ENCODE measurements at places on chromosomes 6 and 20.

DNA sequence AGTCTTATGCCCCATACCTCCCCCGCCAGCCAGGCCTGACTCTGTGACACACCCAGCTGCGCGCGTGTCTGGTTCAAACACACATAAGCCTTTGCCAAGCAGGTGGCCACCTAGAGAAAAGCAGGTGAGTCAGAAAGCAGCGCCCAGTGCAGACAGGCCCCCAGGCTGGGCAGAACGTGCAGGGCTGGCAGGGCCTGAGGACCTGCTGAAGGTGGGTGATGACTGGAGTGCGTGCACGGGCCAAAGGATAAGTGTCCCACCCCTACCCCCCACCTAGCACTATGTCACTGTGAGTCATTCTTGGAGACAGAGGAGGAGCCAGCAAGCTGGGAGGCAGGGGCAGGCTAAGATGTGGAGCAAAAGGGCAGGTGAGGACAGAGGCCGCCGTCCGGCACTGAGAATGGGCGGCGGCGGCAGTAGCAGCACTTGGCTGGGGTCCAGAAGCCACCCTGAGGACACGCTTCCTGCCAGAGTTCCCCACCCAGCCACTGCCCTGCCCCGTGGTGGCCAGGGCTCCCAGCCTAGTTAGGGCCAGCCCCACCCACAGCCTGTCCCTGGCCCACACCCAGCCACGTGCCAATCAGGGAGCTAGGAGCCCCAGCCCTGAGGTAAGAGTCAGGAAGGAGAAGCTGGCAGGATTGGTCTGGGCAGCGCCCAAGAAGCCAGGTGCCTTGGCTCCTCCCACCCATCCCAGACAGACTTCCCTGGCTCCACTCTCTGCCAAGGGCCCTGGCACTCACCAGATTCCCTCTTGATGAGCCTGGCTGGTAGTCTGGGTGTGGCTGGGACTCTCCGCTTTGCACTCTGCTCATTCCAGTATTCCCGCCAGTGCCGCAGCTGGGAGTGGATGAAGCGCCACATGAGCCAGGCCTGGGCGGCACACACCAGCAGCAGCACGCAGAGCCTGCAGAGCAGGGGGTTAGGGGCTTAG lies 72.7 kb downstream of the TRAM2 start:
- DNase-seq: peak; percentile 16

- DNase-seq: no peak
These were observed 99.0 kb upstream of the LGSN start for GRCh38 chr6:63418741-63419140.

- DNase-seq: no peak
These were observed 13.5 kb upstream of the PREX1 start for GRCh38 chr20:48841196-48841874.

DNA sequence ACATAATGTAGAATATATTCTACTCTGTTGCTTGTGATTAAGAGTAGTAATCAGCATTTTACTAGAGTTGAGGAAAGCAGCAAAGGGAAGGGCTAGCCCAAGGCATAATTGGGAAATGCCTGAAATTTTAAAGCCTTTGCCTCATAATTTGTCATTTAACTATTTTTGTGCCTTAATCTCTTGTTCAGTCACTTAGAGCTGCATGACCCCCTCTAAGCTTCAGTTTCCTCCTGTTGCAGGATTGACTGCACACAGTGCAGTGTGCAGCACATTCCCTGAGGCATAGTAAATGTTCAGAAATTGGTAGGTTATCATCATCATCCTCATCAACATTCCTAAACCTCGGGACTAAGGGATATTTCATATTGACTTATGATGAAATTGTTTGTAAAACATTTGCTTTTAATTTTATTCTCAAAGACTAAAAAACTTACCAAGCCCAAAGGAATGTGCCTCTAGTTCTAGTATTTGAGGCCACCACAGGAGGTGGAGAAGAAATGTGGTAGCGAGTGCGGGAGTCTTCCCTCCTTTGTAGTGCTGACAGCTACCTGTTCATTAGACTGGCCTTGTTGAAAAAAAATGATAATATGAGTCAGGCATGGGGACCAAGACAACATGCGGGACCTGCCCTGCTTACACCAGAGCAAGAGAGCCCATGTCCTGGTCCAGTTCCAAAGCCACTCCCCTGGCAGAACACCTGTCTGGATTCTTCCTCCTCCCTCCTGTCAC lies 14.8 kb upstream of the TENT5A start:
- no peak for DNase-seq

- DNase-seq: peak; percentile 81
These were observed 7.8 kb downstream of the SYNGAP1 start for GRCh38 chr6:33427585-33428223.

DNA sequence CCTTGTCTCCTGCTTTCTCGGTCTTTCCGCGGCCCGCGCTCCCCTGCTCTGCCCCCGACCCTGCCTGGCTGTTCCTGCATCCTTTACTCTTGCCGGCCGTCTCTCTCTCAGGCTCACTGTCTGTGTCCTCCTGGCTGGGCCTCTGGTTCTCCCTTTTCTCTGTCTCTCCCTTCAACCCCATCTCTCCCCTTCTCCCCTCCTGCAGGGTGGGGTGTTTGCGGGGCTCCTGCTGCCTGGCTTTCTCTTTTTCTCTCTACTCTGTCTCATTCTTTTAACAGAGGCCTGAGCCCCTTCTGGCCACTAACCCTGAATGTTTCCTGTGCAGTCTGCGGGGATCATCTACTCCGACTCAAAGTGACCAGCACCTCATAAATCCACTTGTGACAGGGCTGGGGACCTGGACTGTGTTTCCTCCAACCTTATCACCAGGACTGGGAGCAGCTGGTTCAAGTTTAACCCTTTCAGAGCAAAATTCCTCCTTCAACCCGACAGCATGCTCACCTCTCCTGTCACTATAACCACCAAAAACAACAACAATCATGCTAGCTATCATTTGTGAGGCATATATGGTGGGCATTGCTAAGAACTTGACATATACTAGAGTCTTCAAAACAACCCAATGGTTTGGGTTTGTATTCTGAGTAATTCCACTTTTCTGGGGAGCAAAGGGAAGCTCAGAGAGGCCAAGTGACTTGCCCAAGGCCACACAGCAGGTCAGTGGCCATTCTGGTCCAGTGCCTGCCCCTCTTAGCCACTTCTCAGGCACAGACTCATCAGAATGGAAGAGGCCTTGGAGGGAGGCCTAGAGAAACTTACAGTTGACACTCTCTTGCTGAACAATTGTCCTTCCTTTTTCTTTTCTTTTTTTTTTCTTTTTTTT lies 811 bp upstream of the RSPO4 start:
- no peak for DNase-seq

GRCh38 chr6:147724454-147724853 lies 216.0 kb downstream of the SAMD5 start:
- no peak for DNase-seq

- DNase-seq: no peak
These were observed 153.6 kb downstream of the VEGFA start for GRCh38 chr6:43923376-43924221.

GRCh38 chr20:858011-858410 lies 24.5 kb downstream of the FAM110A start:
- no peak for DNase-seq

DNA sequence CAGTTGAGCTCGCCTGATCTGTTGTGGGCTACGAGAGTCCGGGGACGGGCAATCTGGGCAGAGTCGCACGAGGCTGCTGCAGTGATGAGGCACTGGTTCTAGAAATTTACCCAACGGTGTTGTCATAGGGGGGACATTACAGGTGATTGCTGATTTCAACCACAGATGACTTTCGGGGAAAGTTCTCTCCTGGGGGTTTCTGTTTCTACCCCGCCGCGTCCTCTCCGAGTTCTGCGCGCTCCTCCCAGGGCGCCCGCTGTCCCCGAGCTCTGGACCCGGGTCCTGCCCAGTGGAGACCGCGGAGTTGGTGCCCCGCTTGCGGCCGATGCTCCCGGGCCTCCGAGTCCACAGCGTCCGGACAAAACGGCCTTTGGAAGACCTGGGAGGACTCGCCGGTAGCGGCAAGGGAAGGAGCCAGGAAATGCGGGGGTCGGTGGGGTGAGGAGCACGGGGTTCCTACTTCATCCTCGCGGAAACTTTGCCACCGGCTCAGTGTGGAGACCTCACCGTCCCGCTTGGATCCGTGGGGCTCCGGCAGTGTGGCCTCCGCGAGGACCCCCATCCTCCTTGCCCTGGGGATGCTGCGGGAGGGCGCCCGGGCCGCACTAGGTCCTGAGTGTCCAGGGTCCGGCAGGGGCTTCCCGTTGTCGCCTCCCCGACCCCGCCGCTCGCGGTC lies 12.3 kb upstream of the RAET1L start:
- DNase-seq: no peak

DNA sequence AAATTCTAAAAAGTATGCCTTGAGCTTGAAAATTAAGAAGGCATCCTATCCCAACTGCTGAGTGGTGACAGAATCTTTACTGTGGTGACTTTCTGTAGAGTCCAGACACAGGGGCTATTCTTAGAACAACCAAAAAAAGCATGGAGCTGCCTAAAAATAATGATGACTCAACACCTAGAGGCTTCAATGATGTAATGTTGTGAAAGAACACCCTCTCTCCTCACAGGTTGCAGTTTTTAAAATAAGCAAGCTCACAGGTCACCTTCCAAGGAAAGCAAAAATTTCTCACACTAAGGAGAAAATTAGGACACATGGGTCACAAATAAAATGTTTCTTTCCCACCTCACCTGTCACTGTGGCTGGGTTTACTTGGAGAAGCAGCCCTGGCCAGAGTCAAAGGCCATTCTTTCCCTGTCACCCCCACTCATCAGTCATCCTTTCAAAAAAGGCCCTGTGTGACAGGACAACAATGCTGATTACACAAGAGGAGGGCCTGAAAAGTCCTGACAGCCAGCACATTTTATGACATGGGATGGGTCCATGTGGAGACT lies 53.5 kb downstream of the RCAN2 start:
- no peak for DNase-seq

DNA sequence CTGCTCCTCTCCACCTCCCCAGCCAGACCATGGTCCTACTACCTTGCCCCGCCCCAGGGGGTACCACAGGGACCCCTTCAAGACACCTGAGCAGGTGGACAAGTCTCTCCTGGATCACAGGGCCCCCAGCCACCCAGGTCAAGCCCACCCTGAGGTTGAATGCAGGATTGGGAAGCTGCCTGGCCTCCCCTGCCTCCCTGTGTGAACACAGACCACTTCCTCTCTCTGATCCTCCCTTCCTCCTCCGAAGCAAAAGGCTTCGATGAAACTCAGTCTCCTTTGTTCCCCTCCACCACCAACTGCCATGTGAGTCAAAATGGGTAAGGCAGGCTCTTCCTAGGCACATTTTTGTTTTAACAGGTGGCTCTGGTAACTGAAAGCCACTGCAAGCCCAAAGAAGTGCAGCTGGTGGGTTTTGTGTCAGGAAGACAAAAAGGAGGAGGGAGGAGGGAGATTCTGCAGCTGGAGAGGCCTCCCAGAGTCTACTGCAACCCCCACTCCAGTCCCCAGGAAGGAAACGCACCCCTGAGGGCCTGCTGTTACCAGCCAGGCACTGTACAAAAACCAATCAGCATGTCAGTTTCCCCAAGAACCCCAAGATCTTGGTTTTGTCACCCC lies 5.4 kb downstream of the ADA start:
- DNase-seq: no peak

DNA sequence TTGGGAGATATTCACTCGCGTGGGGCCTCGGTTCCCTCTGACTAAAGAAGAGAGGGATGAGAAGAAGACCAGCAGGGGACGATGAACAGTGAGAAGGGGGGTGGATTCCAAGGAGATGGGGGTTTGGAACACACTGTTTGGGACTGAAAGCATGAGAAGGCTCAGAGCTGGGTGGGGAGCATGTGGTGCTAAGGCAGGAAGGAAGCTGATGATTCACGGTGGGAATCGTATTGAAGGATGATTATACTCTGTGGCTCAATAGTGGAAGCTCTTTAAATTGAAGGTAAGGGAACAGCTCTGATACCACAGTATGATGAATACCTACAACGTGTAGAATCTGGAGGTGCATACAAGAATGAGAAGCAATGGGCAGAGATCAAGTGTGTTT lies 117.5 kb upstream of the KCNK16 start:
- DNase-seq: no peak

DNA sequence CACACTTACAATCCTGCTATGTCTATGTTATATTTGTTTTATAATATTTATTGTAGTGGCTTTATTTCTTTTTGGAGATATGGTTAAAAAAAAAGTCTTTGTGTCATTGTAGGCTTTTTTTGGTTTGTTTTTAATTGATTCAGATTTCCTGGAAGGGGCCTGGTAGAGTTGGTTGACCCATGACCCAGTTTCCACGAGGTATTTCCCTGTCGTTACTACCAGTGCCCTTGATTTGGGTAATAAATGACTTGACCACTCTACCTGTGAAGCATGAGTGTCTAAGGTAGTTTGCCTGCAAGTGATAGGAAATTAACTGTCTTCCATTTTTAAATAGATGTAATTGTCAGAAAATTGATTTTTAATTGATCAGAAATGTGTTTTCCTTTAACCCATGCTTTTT lies 121.0 kb downstream of the JARID2 start:
- no peak for DNase-seq

- no peak for DNase-seq
These were observed 128.9 kb upstream of the NAA20 start for GRCh38 chr20:19888269-19888671.

- DNase-seq: peak; percentile 10
These were observed 1.3 kb downstream of the EPB41L2 start for GRCh38 chr6:131061751-131062119.

GRCh38 chr20:6515261-6515660 lies 252.2 kb upstream of the BMP2 start:
- DNase-seq: no peak

GRCh38 chr20:23132930-23133559 lies 46.9 kb upstream of the CD93 start:
- DNase-seq: no peak

GRCh38 chr6:11206576-11206975 lies 25.9 kb downstream of the NEDD9 start:
- no peak for DNase-seq

DNA sequence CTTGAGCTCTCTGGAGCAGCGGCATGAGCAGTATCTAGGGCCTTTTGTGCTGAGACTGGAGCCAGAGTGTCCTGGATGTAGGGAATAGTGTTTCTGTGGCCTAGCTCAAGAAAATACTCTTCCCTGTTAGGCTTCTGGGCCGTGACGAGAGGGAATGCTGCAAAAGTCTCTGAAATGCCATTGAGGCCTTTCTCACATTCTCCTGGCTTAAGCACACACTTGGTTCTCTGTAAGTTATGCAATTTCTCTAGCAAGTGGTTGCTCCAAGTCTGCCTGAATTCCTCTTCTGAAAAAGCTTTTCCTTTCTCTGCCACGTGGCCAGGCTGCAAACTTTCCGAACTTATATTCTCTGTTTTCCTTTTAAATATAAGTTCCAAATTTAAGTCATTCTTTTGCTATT lies 744.4 kb downstream of the GRIK2 start:
- DNase-seq: no peak

GRCh38 chr20:24160563-24161281 lies 172.1 kb upstream of the GGTLC1 start:
- no peak for DNase-seq

DNA sequence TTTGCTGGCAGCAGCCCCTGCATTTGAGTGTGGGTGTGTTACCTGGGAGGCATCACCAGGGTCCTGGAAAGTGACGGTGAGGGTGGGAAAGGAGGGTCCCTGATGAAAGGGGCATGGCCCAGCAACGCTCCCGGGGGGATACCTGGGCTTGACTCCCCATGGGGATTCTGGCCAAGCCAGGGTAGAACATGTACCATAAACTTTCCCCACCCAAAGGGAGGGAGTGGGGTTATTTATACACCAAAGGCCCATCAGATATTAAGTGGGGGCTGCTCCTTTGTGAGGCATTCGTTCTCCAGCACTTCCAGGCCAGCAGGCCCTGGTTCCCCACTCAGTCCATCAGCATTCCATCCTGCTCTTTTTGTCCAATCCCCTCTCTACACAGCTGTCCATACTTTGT lies 20.6 kb upstream of the CCR6 start:
- no peak for DNase-seq

Measured in GM13976 (cell line).